Activated CD4-positive, alpha-beta T cell treated with anti-CD3 and anti-CD28 coated beads for 4 hours (primary cell): ENCODE measurements at places on chromosomes 5 and 9.
A peak's percentile ranks its signal among the peaks of the same experiment; 100 is the strongest.

GRCh38 chr5:180313677-180314505 lies 22.0 kb upstream of the MAPK9 start:
- DNase-seq: peak; percentile 28

DNA sequence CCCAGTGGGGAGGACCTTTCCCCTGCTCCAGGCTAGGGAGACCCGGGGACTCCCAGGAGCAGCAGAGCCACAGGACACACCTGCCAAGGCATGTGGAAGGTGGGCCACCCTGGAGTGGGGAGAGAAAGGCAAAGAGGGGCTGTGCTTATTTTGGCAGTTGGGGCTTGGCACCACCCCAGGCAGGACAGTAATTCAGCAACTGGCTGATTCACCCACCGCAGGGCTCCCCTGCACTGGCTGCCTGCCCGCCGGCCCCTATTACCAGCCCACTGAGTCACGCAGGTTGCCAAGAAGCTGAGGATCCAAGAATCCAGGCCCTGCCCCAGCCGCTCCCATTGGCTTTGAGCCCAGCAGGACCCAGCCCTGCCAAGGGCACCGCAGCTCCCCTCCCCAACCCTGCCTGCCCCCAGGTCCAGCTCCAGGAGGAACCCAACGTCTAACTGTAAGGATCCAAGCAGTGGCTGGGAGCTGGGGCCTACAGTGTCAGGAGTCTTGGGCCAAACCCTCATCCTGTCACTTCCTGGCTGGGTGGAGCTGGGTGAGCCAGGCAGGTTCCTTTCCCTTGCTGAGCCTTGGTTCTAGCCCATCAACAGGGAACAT lies 14.2 kb upstream of the RALGDS start:
- DNase-seq: peak; percentile 48

- DNase-seq: no peak
Observed at GRCh38 chr9:19162026-19162366, 34.7 kb upstream of the PLIN2 start.

DNA sequence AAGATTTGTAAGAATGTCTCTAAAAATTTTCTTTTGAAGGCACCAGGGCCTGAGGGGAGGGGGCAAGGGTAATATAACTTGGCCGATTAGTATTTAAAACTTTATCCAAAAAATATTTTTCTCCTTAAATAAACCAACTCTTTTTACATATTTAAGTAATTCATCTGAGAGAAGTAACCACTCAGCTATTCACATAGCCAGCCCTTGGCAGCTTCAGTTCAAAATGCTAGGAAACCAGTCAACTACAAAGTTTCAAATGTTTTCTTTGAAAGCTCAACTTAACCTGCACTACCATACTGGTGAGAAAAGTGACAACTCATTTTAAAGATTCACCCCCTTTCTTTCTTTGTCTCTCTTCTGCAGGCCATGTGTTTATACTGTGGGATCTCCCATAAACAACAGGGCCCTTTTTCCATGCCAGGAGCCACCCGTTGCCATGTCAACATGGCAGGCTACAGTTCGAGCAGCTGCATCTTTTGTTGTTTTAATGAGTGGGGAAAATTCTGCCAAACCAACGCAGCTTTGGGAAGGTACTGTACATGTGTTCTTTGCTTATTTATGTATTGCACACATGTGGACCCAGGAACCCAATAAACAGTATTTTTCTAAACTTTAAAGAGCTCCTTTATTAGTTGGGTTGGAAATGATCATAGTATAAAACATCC lies 46.3 kb downstream of the AOPEP start:
- no peak for DNase-seq

DNA sequence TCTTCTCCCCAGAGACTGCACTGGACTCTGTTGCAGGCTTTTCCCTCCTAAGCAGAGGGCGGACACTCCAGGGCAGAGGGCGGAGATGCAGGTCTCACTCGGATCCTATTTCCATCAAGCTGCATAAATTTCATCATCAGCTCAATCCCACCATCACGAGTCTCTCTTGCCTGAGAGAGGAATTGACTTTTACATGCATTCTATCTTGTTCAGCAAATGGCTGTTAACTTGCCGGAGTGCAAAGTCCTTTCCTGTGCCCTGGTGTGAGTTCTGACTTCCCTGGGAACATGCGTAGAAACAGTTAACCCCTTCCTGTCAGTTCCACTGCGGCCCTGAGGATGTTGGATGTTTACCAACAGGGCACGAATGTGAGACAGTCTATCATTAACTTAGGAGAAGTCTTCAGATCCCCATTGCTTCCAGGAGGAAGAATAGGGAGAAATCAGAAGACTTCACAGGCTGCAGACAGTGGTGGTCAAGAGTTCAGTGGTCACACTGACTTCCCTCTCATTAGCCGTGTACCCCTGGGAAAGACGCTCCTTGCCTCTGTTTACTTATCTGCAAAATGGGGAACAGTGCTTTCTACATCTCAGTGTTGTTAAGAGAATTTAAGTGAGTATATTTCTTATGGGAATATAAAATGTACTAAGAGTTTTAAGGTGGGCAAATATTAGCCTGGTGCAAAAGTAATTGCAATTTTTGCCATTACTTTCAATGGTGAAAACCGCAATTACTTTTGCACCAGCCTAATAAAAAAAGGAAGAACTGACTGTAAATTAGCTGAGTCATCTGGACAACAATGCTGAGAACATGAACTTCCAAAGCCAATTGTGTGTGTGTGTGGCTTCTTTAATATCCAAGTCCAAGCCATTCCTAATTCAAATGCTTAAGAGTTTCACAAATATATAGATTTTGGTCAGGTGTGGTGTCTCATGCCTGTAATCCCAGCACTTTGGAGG lies 248.0 kb downstream of the DRD1 start:
- no peak for DNase-seq
